Breast epithelium (tissue), 4 donors: ENCODE measurements at places on chromosomes 2 and 18. TPM values are rescaled to one million over a fixed set of nuclear protein-coding genes. Genes with fewer than 3 reads are reported as not detected.

DNA sequence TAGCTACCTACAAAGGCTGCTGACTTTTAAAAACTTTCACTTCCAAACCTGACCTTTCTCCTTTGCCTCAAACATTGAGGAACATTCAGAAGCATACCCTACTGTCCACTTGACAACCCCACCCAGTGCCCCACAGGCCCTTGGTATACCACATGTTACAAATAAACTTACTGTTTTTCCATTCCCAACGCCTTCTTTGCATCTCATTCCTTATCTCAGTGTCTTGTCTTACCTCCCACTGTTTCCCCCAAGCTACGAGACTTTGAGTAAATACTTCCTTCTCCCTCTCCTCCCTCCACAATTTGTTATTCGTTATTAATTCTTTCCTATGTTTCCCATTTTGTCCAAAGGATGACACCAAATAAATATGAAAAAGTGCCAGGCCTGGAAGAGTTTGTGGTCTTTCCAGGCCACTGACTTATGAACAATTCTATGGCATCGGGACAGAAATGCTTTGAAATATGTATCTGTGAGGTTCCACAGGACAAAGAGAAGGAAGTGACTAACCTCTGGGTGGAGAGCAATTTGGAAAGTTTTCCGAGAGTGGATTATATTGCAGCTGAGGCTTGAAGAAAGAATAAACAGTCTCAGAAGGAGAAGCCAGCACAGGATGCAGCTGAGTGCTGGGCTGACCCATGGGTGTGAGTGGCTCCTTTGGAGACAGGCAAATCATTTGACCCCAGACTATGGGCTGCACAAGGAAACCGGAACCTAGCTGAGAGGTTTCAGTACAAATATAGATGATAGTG lies 409.0 kb downstream of the LPIN1 start:
- no peaks in the 10 kb centered on the region for H3K27me3 ChIP-seq
- H3K4me1 ChIP-seq = no peaks in the 10 kb centered on the region
- no peaks in the 10 kb centered on the region for H3K36me3 ChIP-seq

- H3K27ac ChIP-seq = no peak overlapping the region
- no peak overlapping the region for H3K4me3 ChIP-seq
- H3K4me1 ChIP-seq = no peaks in the 10 kb centered on the region
- no peaks in the 10 kb centered on the region for H3K36me3 ChIP-seq
- no peaks in the 10 kb centered on the region for H3K27me3 ChIP-seq
- no peak for DNase-seq
Observed at GRCh38 chr18:35807811-35808335, 164.6 kb upstream of the RMP24 start.

GRCh38 chr2:188870289-188870688 lies 103.9 kb upstream of the COL3A1 start:
- no peak overlapping the region for H3K27ac ChIP-seq
- no peaks in the 10 kb centered on the region for H3K4me1 ChIP-seq
- no peaks in the 10 kb centered on the region for H3K36me3 ChIP-seq
- DNase-seq = no peak
- H3K4me3 ChIP-seq = no peak overlapping the region

DNA sequence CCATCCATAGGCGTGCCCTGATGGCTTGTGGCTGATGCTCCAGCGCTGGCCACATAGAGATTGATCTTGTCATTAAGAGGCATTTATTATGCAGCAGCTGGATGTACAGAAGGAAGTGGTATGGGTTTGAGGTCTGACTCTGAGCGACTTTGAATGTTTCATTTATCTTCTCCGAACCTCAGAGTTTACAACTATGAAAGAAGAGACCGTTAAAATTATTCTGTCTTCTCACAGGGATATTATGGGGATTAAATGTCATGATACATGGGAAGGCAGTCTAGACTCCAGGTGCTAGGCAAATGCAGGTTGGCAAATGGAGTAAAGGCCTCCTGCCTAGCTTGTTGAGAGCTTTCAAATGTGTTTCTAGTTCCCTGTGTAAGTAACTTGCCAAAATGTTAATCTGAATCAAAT lies 30.3 kb downstream of the MOGAT1 start:
- no peaks in the 10 kb centered on the region for H3K36me3 ChIP-seq
- no peak overlapping the region for H3K4me3 ChIP-seq
- DNase-seq = no peak
- no peak overlapping the region for H3K27ac ChIP-seq
- H3K4me1 ChIP-seq = no peaks in the 10 kb centered on the region

DNA sequence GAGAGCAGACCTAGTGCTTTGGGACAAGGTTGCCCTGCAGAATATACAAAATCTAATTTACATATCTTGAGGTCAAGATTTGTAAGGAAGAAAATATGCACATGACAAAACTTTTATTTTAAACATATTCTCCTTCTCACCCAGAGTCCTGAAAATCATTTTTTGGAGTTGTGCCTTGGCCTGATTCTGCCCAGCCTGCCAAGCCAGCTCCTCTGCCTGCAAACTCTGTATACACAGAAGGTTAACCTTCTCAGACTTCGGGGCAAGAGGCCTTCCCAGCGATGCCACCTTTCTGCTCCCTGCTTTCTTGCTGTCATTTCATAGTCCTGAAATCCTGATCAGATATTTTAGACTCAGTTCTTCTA lies 95.8 kb upstream of the CAVIN2 start:
- no peaks in the 10 kb centered on the region for H3K4me1 ChIP-seq
- H3K27me3 ChIP-seq = no peaks in the 10 kb centered on the region
- no peaks in the 10 kb centered on the region for H3K36me3 ChIP-seq
- no peak overlapping the region for H3K27ac ChIP-seq

- H3K36me3 ChIP-seq = no peaks in the 10 kb centered on the region
- H3K4me3 ChIP-seq = no peak overlapping the region
- no peak for DNase-seq
- H3K4me1 ChIP-seq = peaks cover 2% of the 10 kb centered on the region
- no peak overlapping the region for H3K27ac ChIP-seq
- no peaks in the 10 kb centered on the region for H3K27me3 ChIP-seq
Observed at GRCh38 chr2:27667446-27667845, 3.8 kb downstream of the SLC4A1AP start.

- H3K4me3 ChIP-seq = no peak overlapping the region
- peaks cover 3% of the 10 kb centered on the region for H3K27me3 ChIP-seq
- no peak for DNase-seq
Observed at GRCh38 chr18:47215554-47216138, 35.8 kb downstream of the SKOR2 start.

- DNase-seq = no peak
- no peaks in the 10 kb centered on the region for H3K4me1 ChIP-seq
- no peaks in the 10 kb centered on the region for H3K36me3 ChIP-seq
- no peak overlapping the region for H3K27ac ChIP-seq
- no peaks in the 10 kb centered on the region for H3K27me3 ChIP-seq
Observed at GRCh38 chr2:227455200-227455599, 16.8 kb upstream of the AGFG1 start.

DNA sequence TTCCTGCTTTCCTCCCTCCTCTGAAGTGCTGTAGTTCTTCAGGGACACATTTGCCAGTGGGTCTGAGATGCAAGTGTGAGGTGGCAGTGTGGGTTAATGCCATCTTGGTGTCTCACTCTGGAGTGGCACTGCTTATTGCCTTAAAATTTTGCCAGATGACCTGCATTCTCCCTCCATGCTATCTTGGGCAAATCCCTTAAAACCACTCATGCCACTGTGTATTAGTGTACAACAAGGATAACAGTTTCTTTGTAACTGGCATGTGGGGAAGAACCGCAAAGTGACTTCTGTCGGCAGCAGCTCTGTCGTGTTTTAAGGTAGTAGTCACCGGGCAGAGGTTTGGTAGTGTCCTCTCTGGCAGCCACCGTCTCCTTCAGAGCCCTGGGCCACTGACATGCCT lies 124.2 kb downstream of the NEDD4L start:
- no peak overlapping the region for H3K4me3 ChIP-seq
- no peaks in the 10 kb centered on the region for H3K36me3 ChIP-seq
- no peak for DNase-seq
- H3K27me3 ChIP-seq = no peaks in the 10 kb centered on the region

- no peak overlapping the region for H3K4me3 ChIP-seq
- no peaks in the 10 kb centered on the region for H3K4me1 ChIP-seq
- DNase-seq = no peak
- H3K36me3 ChIP-seq = no peaks in the 10 kb centered on the region
- no peaks in the 10 kb centered on the region for H3K27me3 ChIP-seq
Observed at GRCh38 chr2:72937356-72937669, 20.0 kb downstream of the EMX1 start.

DNA sequence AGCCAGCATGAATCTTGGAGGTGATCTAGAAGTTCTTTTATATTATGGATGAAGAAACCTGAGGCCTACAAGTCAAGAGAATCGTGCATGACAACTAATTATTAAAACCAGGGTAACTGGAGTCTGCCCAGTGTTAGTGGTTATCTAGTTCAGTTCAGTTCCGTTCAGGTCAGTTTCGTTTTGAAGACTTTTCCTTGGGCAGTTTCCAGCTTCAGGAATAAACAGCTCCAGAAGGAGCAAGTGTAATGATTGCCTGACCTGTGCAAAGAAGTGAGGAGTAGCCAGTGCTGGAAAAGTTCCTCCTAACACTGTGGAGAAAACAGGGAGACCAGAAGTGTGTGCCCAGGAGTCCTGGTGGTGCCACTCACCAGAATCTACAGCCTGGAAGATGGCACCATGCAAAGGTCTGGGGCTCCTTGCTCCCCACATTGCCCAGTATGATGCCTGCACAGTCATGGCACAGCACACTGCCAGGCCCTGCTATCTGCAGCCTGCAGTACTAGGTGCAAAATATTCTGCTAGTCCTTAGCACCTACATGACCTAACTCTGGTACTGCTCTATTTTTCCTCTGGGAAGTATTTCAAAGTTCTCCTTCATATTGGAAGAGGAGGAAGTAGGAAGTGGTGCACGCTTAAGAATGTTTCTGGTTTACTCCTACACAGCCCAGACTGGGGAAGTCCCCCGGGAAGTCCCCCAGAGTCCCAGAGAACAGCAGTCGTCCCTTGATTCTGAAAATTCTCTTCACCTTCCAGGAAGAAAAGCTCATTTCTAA lies 65.8 kb downstream of the SUMO1 start:
- no peak overlapping the region for H3K4me3 ChIP-seq
- no peak for DNase-seq
- no peak overlapping the region for H3K27ac ChIP-seq
- no peaks in the 10 kb centered on the region for H3K36me3 ChIP-seq
- no peaks in the 10 kb centered on the region for H3K27me3 ChIP-seq

DNA sequence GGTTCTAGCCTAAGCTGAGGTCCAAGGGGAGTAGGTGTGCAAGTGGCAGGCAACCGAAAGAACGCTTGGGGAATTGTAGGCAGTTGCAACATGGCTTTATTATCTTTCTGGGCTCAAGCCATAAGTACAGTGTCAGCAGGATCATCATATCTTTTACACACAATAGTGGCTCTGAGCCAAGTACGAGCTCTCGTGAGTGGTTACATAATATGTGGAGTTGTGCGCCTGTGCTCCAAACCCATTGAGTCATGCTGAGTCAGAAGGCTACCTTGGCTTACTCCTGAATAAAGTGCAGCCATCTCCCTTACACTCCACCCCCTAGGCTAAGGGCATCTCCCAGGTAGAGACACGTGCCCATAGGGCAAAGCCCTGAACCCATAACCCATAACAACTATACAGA lies 233.9 kb downstream of the SATB2 start:
- no peak overlapping the region for H3K27ac ChIP-seq
- H3K4me3 ChIP-seq = no peak overlapping the region
- H3K4me1 ChIP-seq = no peaks in the 10 kb centered on the region
- no peak for DNase-seq
- no peaks in the 10 kb centered on the region for H3K36me3 ChIP-seq

- H3K4me3 ChIP-seq = no peak overlapping the region
- H3K4me1 ChIP-seq = no peaks in the 10 kb centered on the region
Observed at GRCh38 chr2:208529796-208530195, 123.2 kb downstream of the PTH2R start.

Gene DLX2
- total RNA-seq = not detected

Gene CFC1
- total RNA-seq = not detected

Gene TEX44
- total RNA-seq = not detected

Gene CXCR4
- total RNA-seq = 32.4 TPM

Gene DYSF
- total RNA-seq = 15.7 TPM

Gene SPIRE1
- 24.3 TPM for total RNA-seq
